ENCODE measurements at places on chromosomes 1 and 21.
A peak's percentile ranks its signal among the peaks of the same experiment; 100 is the strongest.

GRCh38 chr1:198106011-198106410 lies 50.8 kb upstream of the NEK7 start:
- no peak for DNase-seq

DNA sequence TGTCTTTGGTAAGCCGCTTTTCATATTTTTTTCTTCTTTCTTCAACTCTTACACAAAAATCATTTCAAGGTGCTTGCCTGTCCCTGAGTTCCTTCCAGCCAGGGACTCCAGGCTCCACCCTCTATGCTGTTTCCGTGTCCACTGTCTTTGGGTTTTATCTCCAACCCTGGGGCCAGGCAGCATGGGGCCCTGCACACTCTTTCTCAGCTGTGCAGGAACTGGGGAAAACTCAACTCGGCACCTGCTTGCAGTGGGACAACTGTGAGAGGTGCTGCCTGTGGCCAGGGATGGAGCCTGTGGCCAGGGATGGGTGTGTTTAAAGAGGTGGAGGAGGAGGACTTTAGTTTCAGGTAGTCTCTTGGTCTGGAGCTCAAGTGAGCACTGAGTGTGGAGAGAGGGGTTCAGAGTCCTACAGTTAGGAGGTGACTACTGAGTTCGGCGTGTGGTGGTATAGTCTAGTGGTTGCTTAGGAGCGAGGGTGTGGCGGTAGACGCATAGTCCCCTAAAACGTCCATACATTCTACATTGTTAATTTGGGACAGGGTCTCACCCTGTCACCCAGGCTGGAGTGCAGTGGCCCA lies 13.4 kb downstream of the TNFRSF8 start:
- DNase-seq: no peak

GRCh38 chr1:182549346-182549745 lies 39.7 kb downstream of the RNASEL start:
- DNase-seq: no peak

- peak; percentile 13 for DNase-seq
These were observed 943 bp downstream of the SEMA6C start for GRCh38 chr1:151145304-151146071.

DNA sequence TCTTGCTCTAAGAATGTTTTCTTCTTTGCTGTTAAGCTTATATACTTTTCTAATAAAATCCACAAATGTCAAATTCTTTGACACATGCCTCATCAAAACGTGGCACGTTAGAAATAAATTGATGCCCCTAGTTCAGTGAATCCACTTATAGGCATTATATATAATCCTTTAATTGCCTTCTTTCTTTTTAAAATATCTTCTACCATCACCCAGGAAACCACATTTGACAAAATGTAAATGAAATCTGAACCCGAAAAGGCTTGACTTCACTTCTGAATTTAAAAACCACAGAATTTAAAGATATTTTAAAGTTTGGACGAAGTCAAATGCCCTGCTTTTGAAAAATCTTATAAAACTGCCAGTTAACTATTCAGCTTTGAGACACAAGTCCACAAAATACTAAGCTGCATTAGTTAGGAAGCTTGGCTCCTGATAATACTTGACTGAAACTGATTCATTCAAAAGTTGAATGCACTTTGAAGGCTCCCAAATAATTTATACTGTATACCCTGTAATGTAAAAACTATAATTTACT lies 22.4 kb upstream of the KIFAP3 start:
- no peak for DNase-seq

DNA sequence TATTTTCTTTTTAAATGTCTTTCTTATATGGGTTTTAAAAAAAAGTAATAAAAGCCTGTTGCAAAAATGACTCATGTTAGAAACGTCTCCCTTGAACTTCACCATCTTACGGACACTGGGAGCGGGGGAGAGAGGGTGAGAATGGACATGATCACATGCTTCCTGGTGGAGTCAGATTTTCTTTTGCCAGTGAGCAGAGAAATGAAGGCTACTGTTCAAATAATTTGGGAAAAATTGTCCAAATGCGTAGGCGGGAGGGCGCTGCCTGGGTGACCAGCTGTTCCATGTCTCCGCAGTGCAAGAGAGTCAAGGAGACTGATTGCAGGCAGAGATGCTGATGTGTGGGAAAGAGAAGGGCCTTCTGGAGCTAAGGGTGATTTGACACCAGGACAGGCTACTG lies 23.1 kb downstream of the EIF2D start:
- DNase-seq: peak; percentile 86

GRCh38 chr1:199322278-199322677 lies 683.4 kb downstream of the PTPRC start:
- no peak for DNase-seq

GRCh38 chr1:160625725-160626498 lies 20.9 kb downstream of the SLAMF1 start:
- DNase-seq: no peak

DNA sequence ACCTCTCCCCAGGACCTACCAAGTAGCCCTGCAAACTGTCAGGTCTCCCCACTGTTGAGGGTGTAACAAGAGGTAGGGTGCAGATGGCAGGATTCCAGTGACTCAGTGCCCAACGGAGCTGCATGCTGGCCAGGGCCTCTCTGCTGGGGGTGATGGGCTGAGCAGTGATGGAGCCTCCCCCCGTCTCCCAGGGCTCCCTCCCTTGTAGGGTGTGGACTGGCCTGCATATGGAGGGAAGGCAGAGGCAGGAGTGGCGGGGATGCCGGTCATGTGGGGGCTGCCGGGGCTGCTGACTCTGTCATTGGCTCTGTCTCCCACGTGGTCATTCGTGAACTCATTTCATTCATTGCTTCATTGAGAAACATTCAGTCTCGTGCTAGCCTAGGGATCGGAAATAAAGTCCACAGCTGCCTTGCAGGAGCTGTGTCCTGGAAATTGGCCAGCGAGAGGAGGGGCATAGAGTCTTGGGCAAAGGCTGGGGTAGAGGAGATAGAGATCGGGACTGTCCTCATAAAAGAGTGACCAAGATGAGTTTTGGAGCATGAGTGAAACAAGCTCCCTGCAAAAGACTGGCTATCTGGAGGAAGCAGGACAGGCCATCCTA lies 22.9 kb upstream of the DISP3 start:
- no peak for DNase-seq

- DNase-seq: no peak
These were observed 335.0 kb downstream of the TGFB2 start for GRCh38 chr1:218679988-218680748.

- DNase-seq: no peak
These were observed 19.9 kb downstream of the CLIC6 start for GRCh38 chr21:34688715-34689114.

- no peak for DNase-seq
These were observed 143.9 kb upstream of the FMN2 start for GRCh38 chr1:239947801-239948200.

Data from brain microvascular endothelial cell (primary cell).